EH (cell line): ENCODE measurements at places on chromosomes 11 and 22.
A peak's percentile ranks its signal among the peaks of the same experiment; 100 is the strongest.

GRCh38 chr11:113481672-113482071 lies 6.5 kb upstream of the DRD2 start:
- no peak for DNase-seq

DNA sequence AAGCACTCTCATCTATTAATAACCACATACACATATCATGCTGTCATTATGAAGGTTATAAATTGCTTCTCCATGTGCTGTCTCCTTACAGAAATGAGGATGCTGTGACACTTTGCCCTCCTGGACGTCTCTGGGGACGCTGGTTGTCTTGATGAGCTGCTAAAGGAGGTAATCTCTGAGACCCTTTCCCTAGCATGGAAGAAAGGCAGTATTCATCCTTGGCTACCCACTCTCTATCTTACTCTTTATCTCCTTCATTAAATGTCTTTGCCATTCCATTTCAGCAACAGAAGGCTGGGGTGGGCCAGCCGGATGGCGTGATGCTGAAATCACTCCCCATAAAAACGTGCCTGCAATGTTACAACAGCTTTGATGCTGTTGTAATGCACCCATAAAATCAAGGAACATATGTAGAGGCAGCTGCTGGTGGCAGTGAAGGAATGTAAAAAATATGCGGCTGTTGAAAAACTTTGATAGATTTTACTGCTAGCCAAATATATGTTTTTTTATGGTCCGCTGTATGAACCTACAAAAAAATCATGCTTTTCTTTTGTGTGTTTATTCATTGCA lies 715.1 kb upstream of the API5 start:
- peak; percentile 0 for DNase-seq

GRCh38 chr11:87572881-87573280 lies 535.1 kb downstream of the TMEM135 start:
- no peak for DNase-seq

DNA sequence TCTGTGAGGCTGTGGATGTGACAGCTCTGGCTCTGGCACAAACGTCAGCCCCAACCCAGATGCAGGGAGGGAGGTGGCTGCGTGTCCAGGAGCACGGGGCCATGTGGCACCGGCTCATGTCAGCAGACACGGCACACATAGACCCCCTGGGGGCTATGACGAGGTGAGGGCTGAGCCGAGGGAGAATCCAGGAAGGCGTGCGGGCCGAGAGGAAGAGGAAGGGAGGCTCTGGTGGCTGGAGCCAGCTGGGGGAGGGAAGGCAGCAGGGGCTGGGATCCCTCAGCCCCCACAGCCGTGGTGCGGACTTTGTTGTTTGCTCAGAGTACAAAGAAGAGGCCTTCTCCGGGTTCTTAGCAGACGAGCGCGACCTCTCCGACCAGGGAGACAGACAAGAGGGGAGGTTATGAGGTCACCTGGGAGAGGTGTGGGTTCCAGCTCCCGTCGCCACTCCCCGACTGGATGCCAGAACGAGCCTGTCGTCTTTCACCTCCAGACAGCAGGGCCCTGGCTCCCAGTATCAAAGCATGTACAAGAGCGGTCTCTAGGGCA lies 46.1 kb downstream of the CDKN1C start:
- DNase-seq, result no peak

DNA sequence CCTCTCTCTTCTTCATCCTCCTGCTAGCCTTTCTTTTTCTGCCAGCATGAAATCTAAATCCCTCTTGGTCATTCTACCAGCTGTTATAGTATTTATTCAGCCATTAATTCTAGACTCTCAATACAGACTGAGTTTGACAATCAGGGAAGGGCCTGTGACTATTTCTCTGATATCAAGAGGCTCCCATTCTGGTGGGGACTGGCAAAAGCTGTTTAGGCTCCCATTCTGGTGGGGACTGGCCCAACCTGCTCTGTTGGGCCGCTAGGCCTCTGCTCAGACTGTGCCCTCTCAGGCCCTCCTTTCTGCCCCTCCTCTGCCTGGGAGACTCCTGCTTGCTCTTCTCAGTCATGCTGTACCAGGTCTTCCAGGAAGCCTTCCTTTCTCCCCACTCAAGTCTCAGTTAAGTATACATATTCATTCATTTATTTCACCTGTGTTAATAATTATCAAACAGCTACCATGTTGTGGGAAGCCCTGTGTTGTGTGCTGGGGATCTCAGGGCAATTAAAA lies 323.7 kb upstream of the NARS2 start:
- DNase-seq, result no peak
